ENCODE measurements at places on chromosomes 1 and 21.
A peak's percentile ranks its signal among the peaks of the same experiment; 100 is the strongest.

DNA sequence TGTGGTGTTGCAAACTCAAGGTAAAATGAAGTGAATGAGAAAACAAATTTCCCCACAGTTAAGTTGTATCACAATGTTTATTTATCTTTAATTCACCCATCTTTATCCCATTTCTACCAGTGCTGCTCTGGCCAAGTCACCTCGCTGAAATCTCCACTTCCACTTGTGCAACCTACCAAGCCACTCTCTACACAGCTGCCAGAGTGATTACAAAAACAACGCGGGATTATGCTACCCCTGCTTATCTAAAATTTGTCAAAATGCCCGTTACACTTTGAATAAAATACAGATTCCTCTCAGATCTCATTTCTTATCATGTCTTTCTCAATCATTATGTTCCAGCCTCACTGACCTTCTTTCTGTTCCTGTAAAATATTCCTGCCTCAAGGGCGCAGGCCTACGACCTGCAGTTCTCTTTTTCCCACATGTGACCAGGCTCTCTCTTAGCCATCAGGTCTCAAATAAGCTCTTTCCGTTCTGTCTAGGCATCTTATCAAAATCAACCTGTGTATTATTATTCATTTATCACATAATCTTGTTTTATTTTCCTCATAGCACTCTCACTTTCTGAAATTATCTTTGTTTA lies 95.6 kb downstream of the NTMT2 start:
- H3K27ac ChIP-seq = no peak overlapping the region
- no peak for DNase-seq
- H3K36me3 ChIP-seq = no peaks in the 10 kb centered on the region
- H3K27me3 ChIP-seq = no peaks in the 10 kb centered on the region
- H3K4me1 ChIP-seq = no peaks in the 10 kb centered on the region

GRCh38 chr21:25536752-25537151 lies 70.5 kb downstream of the MRPL39 start:
- H3K4me3 ChIP-seq = no peak overlapping the region
- H3K27ac ChIP-seq = no peak overlapping the region
- no peaks in the 10 kb centered on the region for H3K4me1 ChIP-seq
- no peaks in the 10 kb centered on the region for H3K36me3 ChIP-seq
- no peak for DNase-seq

- DNase-seq = no peak
- H3K36me3 ChIP-seq = no peaks in the 10 kb centered on the region
- no peaks in the 10 kb centered on the region for H3K27me3 ChIP-seq
- H3K27ac ChIP-seq = peak overlapping the region; percentile 81
- no peak overlapping the region for H3K4me3 ChIP-seq
- H3K4me1 ChIP-seq = peaks cover 32% of the 10 kb centered on the region
Observed at GRCh38 chr1:151935154-151935553, 25.8 kb upstream of the THEM4 start.

GRCh38 chr1:34642679-34643078 lies 112.2 kb upstream of the GJB5 start:
- no peak for DNase-seq
- peaks cover 3% of the 10 kb centered on the region for H3K27me3 ChIP-seq
- H3K27ac ChIP-seq = no peak overlapping the region
- no peak overlapping the region for H3K4me3 ChIP-seq

DNA sequence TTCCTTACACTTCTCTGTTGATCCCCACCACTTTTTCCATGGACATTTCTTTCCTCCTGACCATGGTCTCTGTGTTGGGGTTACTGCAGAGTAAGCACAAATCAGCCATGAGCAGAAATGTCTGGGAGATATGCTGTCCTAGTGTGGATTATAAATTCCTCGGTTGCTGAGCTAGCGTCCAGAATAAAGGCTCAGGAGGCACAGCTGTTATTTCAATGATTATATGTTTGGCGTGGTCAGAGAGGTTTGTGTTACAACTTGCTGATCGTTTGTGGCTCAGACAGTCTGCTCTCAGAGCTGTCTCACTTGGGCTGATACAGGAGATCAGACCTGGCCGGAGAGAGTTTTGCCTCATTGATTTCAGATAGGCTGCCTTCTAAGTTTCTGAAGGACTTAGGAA lies 37.5 kb upstream of the LAMC2 start:
- H3K27me3 ChIP-seq = no peaks in the 10 kb centered on the region
- no peak for DNase-seq
- no peaks in the 10 kb centered on the region for H3K36me3 ChIP-seq
- H3K4me1 ChIP-seq = no peaks in the 10 kb centered on the region
- H3K4me3 ChIP-seq = no peak overlapping the region

GRCh38 chr1:68206848-68207689 lies 25.3 kb downstream of the WLS start:
- H3K27me3 ChIP-seq = no peaks in the 10 kb centered on the region
- no peak for DNase-seq
- H3K4me1 ChIP-seq = no peaks in the 10 kb centered on the region

DNA sequence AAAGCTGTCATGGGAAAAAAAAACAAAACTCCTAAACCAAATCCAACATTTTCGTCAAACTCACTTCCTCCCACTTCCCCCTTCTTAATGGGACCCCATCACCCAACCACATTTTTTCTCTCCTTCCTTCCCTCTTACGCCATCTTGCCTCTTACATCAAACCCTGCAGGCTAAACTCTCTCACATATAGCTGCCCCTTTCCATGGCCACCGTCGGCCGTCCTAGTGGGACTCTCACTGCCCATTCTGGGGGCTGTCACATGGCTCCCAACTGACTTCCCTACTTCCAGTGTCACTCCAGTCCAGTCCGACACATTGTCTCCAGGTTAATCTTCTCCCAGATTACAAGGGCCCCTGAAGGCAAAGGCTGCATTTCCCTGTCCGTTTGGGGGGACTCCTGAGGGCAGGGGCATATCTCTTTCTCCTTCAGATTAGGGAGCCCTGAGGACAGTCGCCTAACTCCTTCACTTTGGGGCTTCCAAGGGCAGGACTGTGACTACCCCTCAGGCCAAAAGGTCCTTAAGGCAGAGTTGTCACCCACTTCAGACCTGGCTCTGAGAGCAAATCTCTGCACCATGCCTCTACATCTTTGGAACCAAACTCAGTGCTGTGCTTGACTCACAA lies 658 bp downstream of the UBXN11 start:
- no peaks in the 10 kb centered on the region for H3K27me3 ChIP-seq
- H3K27ac ChIP-seq = peak overlapping the region; percentile 77
- H3K4me3 ChIP-seq = peak overlapping the region; percentile 87
- peaks cover 17% of the 10 kb centered on the region for H3K4me1 ChIP-seq

GRCh38 chr1:157585984-157586383 lies 11.9 kb downstream of the FCRL4 start:
- DNase-seq = no peak
- no peak overlapping the region for H3K4me3 ChIP-seq
- no peak overlapping the region for H3K27ac ChIP-seq
- no peaks in the 10 kb centered on the region for H3K4me1 ChIP-seq
- H3K27me3 ChIP-seq = peaks cover 10% of the 10 kb centered on the region

- no peaks in the 10 kb centered on the region for H3K27me3 ChIP-seq
- no peak overlapping the region for H3K4me3 ChIP-seq
- H3K36me3 ChIP-seq = no peaks in the 10 kb centered on the region
- no peak for DNase-seq
- peaks cover 26% of the 10 kb centered on the region for H3K4me1 ChIP-seq
- peak overlapping the region; percentile 64 for H3K27ac ChIP-seq
Observed at GRCh38 chr1:202029727-202030126, 19.3 kb downstream of the ELF3 start.

GRCh38 chr1:30536530-30536929 lies 186.9 kb downstream of the MATN1 start:
- H3K27ac ChIP-seq = no peak overlapping the region
- no peaks in the 10 kb centered on the region for H3K27me3 ChIP-seq
- no peak for DNase-seq
- no peaks in the 10 kb centered on the region for H3K36me3 ChIP-seq
- H3K4me1 ChIP-seq = no peaks in the 10 kb centered on the region

GRCh38 chr1:54017979-54018378 lies at the start of gene LDLRAD1:
LDLRAD1 (minus strand) TSS chr1:54018186; CDS start chr1:54018112, 74 bp downstream.
- H3K27me3 ChIP-seq = no peaks in the 10 kb centered on the region
- H3K27ac ChIP-seq = no peak within 1 kb of the TSS
- no peaks in the 10 kb centered on the region for H3K36me3 ChIP-seq
- no peak within 1 kb of the TSS for H3K4me3 ChIP-seq
- peaks cover 7% of the 10 kb centered on the region for H3K4me1 ChIP-seq

- no peak for DNase-seq
- no peak overlapping the region for H3K4me3 ChIP-seq
- H3K4me1 ChIP-seq = no peaks in the 10 kb centered on the region
- no peaks in the 10 kb centered on the region for H3K27me3 ChIP-seq
Observed at GRCh38 chr1:42177541-42177981, 13.0 kb upstream of the GUCA2A start.

GRCh38 chr1:90412563-90412962 lies 304.5 kb downstream of the BARHL2 start:
- no peaks in the 10 kb centered on the region for H3K36me3 ChIP-seq
- H3K4me3 ChIP-seq = no peak overlapping the region
- H3K27ac ChIP-seq = no peak overlapping the region
- no peaks in the 10 kb centered on the region for H3K4me1 ChIP-seq
- H3K27me3 ChIP-seq = no peaks in the 10 kb centered on the region
- DNase-seq = no peak

DNA sequence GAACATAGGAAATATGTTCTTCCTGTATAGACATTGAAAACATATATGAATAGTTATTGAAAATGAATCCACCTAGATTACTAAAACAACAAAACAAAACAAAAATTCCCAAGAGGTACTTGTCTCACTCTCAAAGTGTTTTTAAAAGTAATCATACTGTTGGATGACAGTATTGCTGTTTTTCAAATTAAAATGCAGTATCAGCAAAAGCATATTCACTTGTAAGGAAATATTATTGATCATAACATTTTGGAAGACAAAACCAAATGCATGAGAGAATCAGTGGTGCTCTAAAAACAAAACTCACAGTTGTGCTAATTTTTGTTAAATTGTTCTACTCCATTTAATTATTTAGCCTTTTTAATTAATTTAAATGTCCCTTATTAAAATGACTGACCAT lies 131.0 kb downstream of the COL11A1 start:
- H3K27ac ChIP-seq = no peak overlapping the region
- no peak overlapping the region for H3K4me3 ChIP-seq
- DNase-seq = no peak
- peaks cover 2% of the 10 kb centered on the region for H3K36me3 ChIP-seq
- no peaks in the 10 kb centered on the region for H3K4me1 ChIP-seq
- H3K27me3 ChIP-seq = no peaks in the 10 kb centered on the region

- DNase-seq = no peak
- H3K4me1 ChIP-seq = no peaks in the 10 kb centered on the region
- peaks cover 29% of the 10 kb centered on the region for H3K27me3 ChIP-seq
Observed at GRCh38 chr1:86472767-86473166, 4.0 kb downstream of the CLCA1 start.

GRCh38 chr1:153565529-153566374 lies at the start of gene S100A2:
S100A2 (minus strand) TSS chr1:153565844; CDS start chr1:153563877, 1,967 bp downstream.
- peak within 1 kb of the TSS; percentile 100 for H3K27ac ChIP-seq
- no peak within 1 kb of the TSS for H3K4me3 ChIP-seq
- peaks cover 56% of the 10 kb centered on the region for H3K4me1 ChIP-seq
- H3K27me3 ChIP-seq = no peaks in the 10 kb centered on the region
- H3K36me3 ChIP-seq = no peaks in the 10 kb centered on the region
- peak; percentile 85 for DNase-seq

- H3K36me3 ChIP-seq = no peaks in the 10 kb centered on the region
- peak overlapping the region; percentile 98 for H3K27ac ChIP-seq
- peaks cover 64% of the 10 kb centered on the region for H3K4me1 ChIP-seq
- H3K4me3 ChIP-seq = peak overlapping the region; percentile 12
- DNase-seq = peak; percentile 93
Observed at GRCh38 chr1:150976879-150977694, 2.5 kb upstream of the CERS2 start.

DNA sequence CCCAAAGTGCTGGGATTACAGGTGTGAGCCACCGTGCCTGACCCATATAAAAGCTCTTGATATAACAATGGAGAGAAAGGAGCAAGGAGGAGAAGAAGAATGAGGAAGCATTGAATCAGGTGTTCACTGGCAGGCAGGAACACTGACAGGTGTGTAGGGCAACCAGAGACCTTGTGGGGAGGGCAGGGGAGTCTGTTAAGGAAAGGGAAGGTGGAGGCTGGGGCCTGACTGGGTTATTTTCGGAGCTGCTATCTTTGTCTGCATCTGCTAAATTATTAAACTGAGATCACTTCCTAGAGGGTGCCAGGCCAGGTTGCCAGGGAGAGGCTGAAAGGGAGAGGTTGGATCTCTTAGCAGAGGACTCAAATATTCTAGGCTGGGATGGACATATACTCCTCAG lies 6.8 kb upstream of the TRNP1 start:
- no peak overlapping the region for H3K27ac ChIP-seq
- no peak overlapping the region for H3K4me3 ChIP-seq
- H3K36me3 ChIP-seq = no peaks in the 10 kb centered on the region

- no peak overlapping the region for H3K27ac ChIP-seq
- no peak overlapping the region for H3K4me3 ChIP-seq
- H3K36me3 ChIP-seq = no peaks in the 10 kb centered on the region
- no peaks in the 10 kb centered on the region for H3K27me3 ChIP-seq
- no peak for DNase-seq
Observed at GRCh38 chr1:9151328-9151860, 22.5 kb upstream of the GPR157 start.

- no peaks in the 10 kb centered on the region for H3K4me1 ChIP-seq
- DNase-seq = no peak
- H3K27me3 ChIP-seq = no peaks in the 10 kb centered on the region
- no peaks in the 10 kb centered on the region for H3K36me3 ChIP-seq
- no peak within 1 kb of the TSS for H3K27ac ChIP-seq
- H3K4me3 ChIP-seq = no peak within 1 kb of the TSS
Observed at GRCh38 chr1:48222501-48223242, at the start of gene SLC5A9. SLC5A9 (plus strand) TSS chr1:48222716; CDS start chr1:48222737, 21 bp downstream.

DNA sequence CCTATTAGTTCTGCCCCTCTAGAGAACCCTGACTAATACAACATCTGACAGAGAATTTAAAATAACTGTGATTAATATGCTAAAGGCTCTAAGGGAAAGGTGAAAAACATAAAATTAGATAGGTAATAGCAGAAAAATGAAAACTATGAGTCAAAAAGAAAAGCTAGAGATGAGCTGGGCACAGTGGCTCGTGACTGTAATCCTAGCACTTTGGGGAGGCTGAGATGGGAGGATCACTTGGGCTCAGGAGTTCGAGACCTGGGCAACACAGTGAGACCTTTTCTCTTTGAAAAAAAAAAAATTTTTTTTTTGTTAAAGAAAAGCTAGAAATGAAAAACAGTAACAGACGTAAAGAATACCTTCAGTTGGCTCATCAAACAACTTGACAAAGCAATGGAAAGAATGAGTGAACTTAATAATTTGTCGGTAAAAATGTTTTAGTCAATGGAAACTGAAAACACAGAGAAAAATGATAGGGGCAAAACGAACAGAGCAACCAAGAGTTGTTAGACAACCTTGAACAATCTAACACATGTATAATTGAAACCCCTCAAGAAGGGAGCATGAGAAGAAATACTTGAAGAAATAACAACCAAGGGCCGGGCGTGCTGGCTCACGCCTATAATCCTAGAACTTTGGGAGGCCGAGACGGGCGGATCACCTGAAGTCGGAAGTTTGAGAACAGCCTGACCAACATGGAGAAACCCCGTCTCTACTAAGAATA lies 132.9 kb upstream of the GFI1 start:
- H3K27ac ChIP-seq = no peak overlapping the region
- H3K36me3 ChIP-seq = no peaks in the 10 kb centered on the region
- no peak overlapping the region for H3K4me3 ChIP-seq
- H3K4me1 ChIP-seq = no peaks in the 10 kb centered on the region

GRCh38 chr1:157512036-157512969 lies 40.0 kb downstream of the FCRL5 start:
- H3K4me1 ChIP-seq = no peaks in the 10 kb centered on the region
- no peak overlapping the region for H3K27ac ChIP-seq
- DNase-seq = no peak
- no peaks in the 10 kb centered on the region for H3K36me3 ChIP-seq
- H3K27me3 ChIP-seq = peaks cover 1% of the 10 kb centered on the region
- no peak overlapping the region for H3K4me3 ChIP-seq

- no peaks in the 10 kb centered on the region for H3K4me1 ChIP-seq
- no peaks in the 10 kb centered on the region for H3K36me3 ChIP-seq
- no peak overlapping the region for H3K4me3 ChIP-seq
Observed at GRCh38 chr1:30422251-30422650, 301.1 kb downstream of the MATN1 start.

All from Panc1 (cell line).